Stimulated activated CD8-positive, alpha-beta memory T cell treated with anti-CD3 and anti-CD28 coated beads, Interleukin-2, amount 100 ng/mL, for 48 hours (primary cell): ENCODE measurements at places on chromosomes 1 and 21.

DNA sequence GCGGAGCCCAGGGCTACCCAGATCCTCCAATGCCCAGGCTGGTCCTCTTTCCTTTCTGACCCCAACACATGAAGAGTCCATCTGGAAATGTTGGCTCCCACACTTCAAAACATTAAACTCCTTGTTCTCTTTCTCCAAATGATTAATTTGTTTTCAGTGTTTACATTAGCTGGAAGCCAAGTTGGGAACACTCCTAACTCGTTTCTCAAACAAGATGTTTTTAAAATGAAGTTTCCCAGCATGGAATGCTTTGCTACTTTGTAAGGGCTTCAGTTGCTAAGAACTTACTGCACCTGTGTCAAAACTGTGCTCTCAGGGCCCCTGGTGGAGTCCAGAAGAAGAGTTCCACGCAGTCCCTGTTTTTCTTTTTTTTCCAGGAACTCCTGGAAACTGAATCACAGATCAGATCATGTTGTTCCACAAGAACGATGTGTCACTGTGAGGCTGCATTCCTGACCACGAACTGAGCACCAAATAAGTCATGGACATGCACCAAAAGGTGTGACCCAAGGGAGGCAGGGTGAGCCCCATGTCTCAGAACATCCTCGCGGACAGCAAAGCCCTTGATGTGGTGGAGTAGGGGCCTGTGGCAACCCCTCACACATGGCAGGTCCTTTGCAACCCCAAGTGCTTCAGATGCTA is 257.3 kb downstream of the KCNJ6 start:
- no peak for DNase-seq

GRCh38 chr1:19010995-19011844 is 54.7 kb upstream of the IFFO2 start:
- peak; percentile 70 for DNase-seq

DNA sequence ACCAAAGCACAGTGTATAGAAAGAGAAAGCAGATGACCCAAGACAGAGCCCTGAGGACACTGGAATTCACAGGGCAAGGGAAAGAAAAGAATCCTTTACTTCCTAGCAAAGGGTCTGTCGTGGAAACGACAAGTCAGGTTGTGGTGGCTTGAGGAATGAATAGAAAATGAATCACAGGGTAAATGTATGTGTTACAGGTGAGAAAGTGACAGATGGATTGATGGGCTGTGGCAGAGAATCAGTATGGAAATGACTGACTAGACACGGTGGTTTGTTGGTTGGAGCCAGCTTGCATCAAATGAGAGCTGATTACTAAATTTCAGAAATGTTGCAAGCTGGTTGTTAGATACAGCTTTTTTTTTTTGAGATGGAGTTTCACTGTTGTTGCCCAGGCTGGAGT is 46.9 kb downstream of the PTP4A2 start:
- DNase-seq, result peak; percentile 22

- no peak for DNase-seq
These were observed 18.0 kb downstream of the TIE1 start for GRCh38 chr1:43318831-43319230.

GRCh38 chr1:41657679-41658295 is 173.3 kb upstream of the EDN2 start:
- DNase-seq, result no peak

GRCh38 chr1:215137985-215138384 is 55.4 kb downstream of the KCNK2 start:
- no peak for DNase-seq

DNA sequence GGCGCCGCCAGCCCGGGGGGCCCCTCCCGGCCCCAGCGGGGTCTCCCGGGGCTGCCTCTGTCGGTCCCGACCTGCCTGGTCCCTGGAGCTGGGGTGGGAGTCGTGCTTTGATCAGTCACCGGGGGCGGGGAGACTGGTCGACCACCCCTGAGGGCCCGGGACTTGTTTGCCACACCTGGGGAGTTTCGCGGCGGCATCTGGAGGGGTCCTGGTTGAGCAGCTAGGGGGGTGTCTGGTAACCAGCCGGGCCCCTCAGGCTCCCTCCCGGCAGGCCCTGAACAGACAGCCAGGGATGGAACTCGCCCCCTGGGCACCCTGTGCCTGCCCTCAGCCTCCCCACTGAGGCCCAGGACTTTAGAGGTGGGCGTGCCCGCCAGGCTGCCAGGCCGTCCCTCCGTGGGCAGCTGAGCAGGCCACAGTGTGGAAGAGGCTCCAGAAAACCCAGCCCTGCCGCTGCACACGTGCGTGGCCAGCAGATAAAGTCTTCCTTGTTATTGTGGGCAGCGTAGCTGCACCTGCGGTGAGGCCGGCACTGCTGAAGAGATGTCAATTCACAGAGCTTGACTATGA is 13.3 kb upstream of the SAMD11 start:
- DNase-seq, result no peak

GRCh38 chr1:55039342-55040082 is at the start of gene PCSK9:
Gene PCSK9, plus strand, starts transcription at chr1:55039548. Its CDS starts 290 bp downstream, at chr1:55039838.
- no peak for DNase-seq

DNA sequence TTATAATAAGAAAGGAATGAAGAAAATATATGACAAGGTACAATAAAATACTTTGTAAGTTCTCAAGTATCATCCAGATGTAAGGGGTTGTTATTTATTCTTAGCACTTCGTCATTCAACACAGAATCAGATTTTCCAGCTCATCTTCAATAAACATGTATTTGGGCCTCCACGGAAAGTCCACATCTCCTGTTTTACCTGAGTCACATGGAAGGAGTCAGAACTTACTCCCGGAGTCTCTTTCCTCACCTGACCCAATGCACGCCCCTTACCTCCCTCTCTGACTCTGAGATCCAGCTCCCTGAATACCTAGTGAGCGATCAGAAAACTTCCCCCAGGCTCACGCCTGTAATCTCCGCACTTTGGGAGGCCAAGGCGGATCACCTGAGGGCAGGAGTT is 1.5 kb upstream of the PMVK start:
- DNase-seq, result no peak

DNA sequence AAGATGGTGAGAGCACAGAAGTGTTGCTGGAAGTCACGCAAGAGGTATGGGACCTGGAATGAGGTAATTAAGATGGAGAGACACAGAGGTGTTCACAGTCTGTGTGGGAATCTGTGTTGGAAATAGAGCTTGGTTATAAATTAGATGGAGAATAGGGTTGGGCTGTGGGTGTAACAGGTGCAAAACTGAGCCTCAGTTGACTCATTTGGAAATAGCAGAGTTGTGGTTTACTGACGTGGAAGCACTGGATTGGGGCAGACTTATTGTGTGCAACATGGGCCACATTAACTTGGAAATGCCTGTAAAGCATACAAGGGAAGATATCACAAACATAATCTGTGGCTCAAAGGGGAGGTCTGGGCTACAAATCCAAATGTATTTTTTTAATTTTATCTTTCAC is 13.0 kb downstream of the CAMSAP2 start:
- no peak for DNase-seq

- no peak for DNase-seq
These were observed 20.8 kb upstream of the CD5L start for GRCh38 chr1:157862114-157863070.
